ENCODE measurements at places on chromosomes 1 and 21.

GRCh38 chr1:26582836-26583460 is 53.4 kb downstream of the RPS6KA1 start:
- peak; percentile 87 for DNase-seq

GRCh38 chr1:230050973-230051735 is 15.9 kb upstream of the GALNT2 start:
- no peak for DNase-seq

GRCh38 chr21:34020005-34020847 is 53.2 kb upstream of the MRPS6 start:
- peak; percentile 65 for DNase-seq

DNA sequence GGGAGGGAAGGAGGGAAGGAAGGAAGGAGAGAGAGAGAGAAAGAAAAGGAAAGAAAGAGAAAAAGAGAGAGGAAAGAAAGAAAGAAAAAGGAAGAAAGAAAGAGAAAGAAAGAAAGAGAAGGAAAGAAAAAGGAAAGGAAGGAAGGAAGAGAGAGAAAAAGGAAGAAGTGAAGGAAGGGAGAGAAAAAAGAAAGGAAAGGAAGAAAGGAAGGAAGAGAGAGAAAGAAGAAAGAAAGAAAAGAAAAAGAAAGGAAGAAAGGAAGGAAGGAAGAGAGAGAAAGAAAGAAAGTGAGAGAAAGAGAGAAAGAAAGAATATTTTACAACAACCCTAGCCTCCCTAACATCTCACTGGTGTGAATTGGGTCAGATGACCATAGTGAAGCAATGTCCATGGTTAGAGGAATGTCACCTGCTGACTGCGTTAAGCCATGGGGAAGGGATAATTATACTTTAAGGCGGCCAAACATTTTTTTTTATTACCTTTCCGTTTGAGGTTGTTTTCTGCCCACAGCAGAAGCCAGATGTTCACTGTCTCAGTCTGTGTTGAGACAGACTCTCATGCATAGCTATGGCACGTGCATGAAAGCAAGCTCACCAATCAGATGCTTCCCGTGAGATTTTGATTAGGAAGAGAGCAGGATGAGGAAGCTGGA is 76.4 kb downstream of the SNRPE start:
- no peak for DNase-seq

DNA sequence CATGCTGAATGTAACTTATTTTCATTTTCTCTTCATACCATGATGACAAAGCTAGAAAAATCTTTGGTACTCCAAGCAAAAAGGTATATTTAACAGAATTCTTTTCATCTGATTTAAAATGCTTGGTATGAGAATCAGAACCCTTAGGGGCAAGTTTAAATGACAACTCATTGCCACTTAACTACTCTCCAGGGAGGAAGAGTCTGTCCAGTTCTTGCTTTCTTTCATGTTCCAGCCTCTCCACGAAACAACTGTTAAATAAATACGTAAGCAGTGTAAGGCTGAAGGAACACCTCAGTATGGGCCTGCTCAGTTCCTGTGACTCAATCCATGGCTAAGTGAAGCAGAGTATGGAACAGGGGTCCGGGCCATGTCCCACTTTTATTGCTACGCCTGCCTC is 1.6 kb downstream of the LCE2A start:
- no peak for DNase-seq

DNA sequence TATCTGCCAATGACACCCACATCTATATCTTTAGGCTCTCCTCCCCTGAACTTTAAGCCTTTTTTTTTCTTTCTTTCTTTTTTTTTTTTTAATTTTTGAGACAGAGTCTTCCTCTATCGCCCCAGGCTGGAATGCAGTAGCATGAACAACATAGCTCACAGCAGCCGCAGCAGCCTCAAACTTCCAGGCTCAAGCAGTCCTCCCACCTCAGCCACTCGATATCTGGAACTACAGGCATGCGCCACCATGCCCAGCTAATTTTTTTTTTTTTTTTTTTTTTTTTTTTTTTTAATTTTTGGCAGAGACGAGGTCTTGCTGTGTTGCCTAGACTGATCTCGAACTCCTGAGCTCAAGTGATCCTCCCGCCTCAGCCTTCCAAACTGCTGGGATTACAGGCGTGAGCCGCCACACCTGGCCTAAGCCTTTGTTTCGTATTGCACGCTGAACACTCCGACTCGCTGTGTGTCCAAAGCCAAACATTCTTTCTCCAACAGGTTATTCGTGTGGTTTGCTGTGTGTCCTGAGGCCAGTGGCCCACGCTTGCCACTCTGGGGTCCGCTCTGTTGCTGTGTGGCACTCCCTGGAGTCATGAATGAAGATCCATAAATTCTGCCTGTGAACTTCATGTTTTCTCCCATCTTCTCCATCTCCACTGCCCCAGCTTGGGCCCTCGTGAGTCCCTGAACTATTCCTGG is 119.4 kb downstream of the CAMTA1 start:
- no peak for DNase-seq

DNA sequence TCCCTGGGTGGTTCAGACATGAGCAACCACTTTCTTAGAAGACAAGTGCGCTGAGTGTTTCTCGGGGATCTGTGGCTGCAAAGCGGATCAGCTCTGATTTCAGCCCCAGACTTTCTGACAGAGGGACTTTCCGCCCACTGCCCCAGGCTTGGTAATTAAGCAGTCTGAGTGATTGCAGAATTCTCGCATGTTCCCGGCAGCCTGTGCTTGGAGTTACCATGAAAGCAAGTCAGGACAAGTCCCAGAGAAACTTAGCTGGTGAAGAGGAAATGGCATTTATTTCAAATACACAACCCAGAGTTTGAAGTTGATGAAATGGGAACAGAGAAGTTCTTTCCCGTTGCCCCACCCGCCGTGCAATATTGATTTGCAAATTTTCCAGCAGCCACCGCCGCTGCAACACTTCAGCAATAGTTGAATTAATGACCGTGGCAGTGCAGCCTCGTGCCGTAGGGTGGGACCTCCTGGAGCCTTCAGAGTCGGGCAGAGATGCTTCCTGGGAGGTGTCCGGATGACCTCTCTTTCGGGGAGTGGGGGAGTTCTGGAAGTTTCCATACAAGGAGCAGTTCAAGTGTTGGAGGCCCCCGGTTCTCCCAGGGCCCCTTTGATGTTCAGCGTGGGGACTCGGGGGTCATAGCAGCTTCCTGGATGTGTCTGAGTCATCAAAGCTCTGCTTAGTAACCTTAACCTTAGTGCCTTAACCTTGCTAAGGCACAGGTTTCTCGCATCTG is 134.7 kb downstream of the KAZN start:
- DNase-seq: peak; percentile 38

- DNase-seq: no peak
These were observed 165.6 kb downstream of the DUSP10 start for GRCh38 chr1:221576268-221576667.

GRCh38 chr1:231558708-231559185 is 30.3 kb downstream of the TSNAX start:
- no peak for DNase-seq

DNA sequence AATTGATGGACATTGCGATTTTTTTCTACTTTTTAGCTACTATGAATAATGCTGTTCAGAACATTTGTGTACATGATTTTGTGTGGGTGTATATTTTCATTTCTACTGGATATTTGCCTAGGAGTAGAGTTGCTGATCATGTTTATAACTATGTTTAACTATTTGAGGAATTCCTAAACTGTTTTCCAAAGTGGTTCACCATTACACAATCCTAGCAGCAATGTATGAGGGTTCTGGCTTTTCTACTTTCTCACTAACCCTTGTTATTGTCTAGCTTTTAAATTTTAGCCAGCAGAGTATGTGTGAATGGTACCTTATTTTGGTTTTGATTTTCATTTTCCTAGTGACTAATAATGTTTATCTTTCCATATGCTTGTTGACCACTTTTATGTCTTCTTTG is 86.2 kb downstream of the ATG4C start:
- no peak for DNase-seq

DNA sequence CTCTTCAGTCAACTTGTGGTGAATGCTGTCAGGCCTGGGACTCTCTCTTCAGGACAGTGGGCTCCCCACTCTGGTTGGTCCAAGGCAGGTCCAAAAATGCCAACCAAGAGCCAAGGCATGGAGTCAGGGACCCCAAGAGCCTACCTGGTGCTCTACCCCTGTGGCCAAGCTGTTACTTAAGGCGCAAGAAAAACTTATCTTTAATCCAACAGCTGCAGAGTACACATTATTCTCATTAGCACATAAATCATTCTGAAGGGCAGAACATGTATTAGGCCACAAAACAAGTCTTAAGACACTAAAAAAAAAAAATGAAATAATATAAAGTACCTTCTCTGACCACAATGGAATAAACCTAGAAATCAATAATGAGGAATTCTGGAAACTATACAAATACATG is 65.7 kb downstream of the FAF1 start:
- no peak for DNase-seq

- peak; percentile 51 for DNase-seq
These were observed 202.9 kb upstream of the FGGY start for GRCh38 chr1:59094001-59094400.

GRCh38 chr1:27572019-27572678 is 31.8 kb downstream of the AHDC1 start:
- no peak for DNase-seq

DNA sequence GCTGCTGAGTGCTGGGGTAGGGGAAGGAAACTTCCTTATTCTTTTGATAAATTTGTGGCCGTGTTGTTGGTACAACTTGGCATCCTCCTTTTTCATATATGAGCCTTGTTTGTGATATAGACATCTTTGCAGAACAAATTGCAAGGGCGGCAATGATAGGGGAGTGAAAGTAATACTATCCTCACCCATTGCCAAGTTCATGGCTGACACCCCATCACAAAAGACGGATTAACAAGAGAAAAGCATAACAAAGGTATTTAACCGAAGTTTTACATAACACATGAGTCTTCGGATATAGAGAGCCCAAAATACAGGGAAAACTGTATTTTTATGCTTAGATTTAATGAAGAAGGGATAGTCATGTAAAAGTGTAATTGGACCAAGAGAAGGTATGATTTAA is 86.3 kb upstream of the TMPRSS2 start:
- DNase-seq: no peak

DNA sequence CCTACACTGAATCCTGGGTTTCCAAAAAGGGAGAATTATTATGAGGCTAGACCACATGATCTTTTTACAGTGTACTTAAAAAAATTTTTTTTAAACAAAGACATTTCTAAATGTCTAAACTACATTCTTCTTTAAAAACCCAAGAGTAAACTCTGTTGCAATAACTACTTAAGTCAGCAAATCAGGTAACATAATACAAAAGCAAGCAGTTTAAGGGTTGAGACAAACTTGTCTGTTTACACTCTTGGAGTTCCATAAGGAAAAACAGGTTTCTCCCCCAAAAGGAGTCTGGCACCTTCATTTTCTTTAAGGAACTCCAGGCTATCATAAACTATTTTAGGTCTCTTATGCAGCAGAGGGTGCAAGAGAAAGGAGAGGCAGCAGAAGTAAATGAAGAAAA is 12.5 kb upstream of the ANKRD45 start:
- DNase-seq: no peak

- no peak for DNase-seq
These were observed 295.4 kb upstream of the ESRRG start for GRCh38 chr1:217018648-217019047.

DNA sequence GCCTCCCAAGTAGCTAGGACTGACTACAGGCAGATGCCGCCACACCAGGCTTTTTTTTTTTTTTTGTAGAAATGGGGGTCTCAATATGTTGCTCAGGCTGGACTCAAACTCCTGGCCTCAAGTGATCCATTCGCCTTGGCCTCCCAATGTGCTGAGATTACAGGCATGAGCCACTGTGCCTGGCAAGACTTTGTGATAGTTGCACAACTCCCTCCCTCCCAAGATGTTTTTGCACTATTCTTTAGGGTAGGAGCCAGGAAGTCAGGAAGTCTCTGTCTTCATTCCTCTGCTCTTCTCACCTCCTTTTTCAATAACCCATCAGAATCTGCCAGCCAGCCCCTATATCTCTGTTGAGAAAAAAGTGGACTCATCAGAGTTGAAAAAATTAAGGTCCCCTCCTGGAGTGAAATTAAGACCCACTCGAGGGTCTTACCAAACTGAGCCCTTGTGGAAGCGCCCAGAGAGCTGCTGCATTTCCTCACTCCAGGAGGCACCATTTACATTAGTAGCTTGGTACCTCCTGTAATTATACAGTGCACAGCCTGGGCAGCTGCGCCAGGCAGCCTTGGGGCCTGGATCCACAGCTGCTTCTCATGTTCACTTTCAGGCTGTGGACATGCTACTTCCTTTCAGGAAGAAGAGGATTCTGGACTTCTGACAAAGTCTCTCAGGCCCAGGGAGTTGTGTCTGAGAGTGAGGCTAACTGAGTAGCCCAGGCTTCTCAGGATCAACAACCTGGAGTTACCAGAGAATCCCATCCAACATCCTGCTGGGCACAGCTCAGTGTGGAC is 24.0 kb downstream of the TCEA3 start:
- DNase-seq: no peak

- no peak for DNase-seq
These were observed 6.7 kb upstream of the RSRP1 start for GRCh38 chr1:25253911-25254310.

DNA sequence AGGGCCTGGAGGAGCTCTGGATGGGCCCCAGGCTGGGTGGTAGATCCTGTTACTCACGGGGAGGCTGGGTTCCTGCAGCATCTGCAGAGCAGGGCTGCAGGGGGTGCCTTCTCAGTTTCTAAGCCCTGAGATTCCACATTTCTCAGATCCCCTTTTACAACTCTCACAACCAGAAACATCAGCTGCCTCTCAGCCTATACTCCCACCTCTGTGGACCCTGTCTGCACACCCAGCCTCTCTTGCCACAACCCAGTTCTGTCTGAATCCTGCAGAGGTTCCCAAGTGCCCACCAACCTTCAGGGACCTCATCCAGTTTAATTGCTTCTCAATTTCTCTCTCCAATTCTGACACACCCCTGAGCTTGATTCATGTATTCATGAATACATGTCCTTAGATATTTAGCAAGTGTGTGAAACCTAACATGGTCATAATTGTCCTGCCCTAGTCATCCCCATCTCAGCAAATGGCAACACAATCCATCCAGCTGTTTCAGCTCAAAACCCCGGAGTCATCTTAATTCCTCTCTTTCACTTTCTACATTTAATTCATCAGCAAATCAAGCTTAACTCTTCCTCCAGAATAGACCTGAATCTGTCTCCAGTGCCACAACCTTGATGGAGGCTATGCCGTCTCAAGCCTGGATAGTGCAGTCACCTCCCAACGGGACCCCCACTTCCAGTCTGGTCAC is 57.0 kb upstream of the NEK2 start:
- DNase-seq: no peak
